Cerebellum (tissue), 4 donors: ENCODE measurements at places on chromosomes 3 and 15.

- no peak for DNase-seq
These were observed 21.2 kb downstream of the STARD5 start for GRCh38 chr15:81302701-81303109.

DNA sequence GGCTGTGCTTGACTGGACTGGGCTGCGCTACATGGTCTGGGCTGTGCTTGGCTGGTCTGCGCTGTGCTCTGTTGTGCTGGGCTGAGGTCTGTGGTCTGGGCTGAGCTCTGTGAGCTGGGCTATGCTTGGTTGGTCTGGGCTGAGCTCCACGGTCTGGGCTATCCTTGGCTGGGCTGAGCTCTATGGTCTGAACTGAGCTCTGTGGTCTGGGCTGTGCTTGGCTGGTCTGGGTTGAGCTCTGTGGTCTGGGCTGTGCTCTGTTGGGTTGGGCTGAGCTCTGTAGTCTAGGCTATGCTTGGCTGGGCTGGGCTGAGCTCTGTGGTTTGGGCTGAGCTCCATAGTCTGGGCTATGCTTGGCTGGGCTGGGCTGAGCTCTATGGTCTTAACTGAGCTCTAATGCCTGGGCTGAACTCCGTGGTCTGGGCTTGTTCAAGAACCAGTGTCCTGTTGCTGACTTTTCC is 92.0 kb downstream of the PLXNA1 start:
- no peak for DNase-seq

- DNase-seq: no peak
These were observed 5.6 kb downstream of the DISP2 start for GRCh38 chr15:40363611-40364010.

DNA sequence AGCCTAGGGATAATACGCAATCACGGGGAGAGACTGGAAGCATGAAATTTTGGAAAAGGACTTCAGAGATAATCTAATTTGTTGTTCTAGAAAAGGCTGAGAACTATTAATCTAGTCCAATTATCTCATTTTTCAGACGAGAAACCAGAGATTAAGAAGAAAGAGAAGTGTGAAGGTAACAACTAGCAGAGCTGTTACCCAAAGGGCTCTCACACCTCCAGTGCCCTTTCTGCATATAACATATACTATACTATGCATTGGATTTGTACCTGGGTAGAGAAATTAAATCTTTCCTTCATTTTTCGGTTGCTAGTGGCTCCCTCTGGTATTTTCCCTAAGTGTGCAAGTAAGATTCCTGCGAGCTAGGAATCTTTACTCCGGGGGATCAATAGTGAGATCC is 13.4 kb upstream of the TM4SF19 start:
- no peak for DNase-seq

GRCh38 chr3:111650378-111651275 is 55.5 kb upstream of the ZBED2 start:
- DNase-seq: no peak

DNA sequence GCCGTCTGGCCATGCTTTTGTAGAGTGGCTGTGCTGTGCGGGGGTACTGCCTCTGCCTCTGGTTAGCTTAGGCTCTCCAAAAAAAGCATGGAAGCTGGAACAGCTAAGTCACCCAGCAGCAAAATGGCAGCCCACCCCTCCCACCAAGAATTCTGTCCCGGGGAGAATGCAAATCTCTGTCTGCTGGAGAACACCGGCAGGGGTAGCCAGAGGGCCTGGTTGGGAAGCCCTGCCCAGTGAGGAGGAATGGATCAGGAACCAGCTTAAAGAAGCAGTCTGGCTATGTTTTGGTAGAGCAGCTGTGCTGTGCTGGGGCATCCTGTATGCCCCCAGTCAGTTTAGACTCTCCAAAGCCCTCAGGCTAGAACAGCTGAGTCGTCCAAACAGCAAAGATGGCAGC is 56.2 kb upstream of the PTPRG start:
- DNase-seq: no peak

GRCh38 chr15:32802286-32802936 is 84.6 kb downstream of the GREM1 start:
- DNase-seq: no peak

GRCh38 chr3:168239287-168239686 is 143.6 kb upstream of the GOLIM4 start:
- no peak for DNase-seq

DNA sequence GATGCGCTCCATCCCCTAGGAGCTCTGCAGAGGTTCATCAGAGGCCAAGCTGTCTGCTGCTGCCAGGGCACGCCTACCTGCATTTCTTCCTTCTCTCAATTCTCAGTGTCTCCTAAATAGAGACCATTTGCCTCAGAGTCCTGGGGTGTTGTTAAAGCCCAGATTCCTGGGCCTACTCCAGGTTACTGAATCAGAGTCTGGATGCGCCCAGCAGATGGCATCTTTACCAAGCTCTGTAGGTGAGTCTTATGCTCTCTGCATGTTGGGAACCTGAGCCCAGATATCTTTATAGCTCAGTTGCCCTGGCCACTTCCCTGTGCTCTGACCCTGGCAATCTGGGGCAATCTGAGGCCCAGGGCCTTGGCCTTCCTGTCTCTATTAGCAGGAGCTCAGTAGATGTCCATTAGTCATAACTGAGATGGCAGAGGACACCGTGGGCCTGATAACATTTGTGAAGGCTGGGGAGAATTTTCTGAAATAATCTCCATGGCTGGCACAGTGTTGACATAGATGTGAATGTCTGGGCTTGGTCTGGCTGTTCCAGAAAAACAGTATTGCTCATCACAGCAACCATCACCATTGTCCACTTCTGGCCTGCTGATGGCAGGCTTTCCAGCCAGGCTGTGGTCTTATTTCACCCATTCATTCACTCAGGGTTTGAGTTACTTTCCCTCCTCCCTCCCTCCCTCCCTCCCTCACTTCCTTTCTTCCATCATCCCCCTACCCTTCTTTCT is 13.3 kb upstream of the RBP1 start:
- peak; percentile 79 for DNase-seq

DNA sequence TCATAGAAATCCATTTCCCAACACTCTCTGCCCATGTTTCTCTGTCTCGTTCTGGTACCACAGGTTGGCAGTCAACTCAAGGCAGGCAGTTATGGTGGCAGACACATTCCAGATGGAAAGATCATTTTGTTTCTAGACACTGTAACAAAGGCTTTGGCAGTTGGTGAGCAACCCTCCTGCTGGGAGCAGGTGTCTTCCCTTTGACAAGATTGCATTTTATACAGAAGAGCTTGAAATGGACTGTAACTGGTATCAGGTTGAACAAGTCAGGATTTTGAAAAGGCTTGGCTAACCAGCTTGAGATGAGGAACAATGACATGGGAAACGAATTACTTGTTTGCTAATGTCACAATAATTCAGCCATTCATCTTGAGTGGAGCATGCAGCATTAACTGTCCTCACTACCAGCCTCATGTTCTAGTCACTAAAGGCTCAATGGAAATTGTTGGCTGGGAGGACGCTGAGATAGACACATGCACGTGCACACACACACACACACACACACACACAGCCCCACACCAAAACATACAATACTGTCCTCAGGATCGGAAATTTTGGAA is 170.0 kb downstream of the SEMA6D start:
- DNase-seq: peak; percentile 53

- peak; percentile 62 for DNase-seq
These were observed 12.4 kb downstream of the NDUFB4 start for GRCh38 chr3:120608506-120608905.

GRCh38 chr3:48997714-48998637 is 7.9 kb downstream of the P4HTM start:
- peak; percentile 52 for DNase-seq

DNA sequence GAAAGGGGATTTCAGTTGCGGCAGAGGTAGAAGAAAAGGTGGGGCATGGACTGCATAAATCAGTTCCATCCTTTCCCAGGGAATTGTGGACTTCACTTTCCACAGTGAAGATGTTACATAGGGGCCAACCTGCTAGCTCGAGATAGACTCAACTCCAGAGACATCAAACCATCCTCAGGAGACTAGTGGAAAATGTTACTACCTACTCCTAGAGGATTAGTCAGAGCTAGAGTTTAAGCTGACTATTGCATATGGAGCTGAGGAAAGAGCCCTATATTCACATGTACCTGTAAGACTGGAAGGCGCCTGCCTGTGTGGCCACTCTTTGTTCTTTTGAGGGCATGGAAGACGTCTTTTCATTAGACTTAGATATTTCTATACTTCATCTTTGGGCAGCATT is 69.2 kb downstream of the KLHL25 start:
- no peak for DNase-seq

GRCh38 chr3:135760581-135760980 is 204.9 kb upstream of the PPP2R3A start:
- DNase-seq: no peak
